ENCODE measurements at places on chromosomes 16 and 17. TPM values are rescaled to one million over a fixed set of nuclear protein-coding genes. Genes with fewer than 3 reads are reported as not detected.

Gene B4GALNT2
- 0.06 TPM for total RNA-seq

DNA sequence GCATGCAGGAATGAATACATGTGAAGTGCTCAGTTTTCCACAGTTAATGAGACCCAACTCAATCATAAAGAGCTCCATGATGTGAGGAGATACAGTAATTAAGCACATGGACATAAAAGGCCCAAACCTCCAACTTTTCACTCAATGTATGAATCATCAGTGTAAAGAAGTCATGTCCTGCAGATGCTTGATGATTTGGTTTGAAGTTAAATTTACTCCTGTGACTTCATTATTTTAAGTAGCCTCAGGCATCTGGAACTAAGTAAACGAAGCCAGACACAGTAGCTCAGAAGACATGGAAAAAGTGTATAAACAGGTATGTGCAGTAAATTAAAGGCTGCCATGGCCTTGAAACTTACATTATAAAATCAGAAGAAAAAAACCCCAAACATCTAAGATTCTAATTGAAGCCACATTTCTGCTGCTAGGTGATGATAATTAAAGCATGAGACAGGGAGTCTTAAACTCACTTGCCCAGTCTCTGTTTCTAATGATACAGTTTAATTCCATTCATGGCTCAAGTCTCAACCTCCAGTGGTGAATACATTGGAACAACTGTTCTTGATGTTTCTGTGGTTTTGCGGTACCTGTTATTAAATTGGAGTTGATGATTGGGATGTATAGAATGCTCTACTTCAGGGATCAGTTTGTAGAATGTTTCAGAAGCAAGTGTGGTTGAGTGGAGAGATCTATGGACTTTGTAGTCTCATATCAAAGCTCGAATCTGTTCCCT, 28.9 kb upstream of the CCL2 start:
- no peak for DNase-seq

- DNase-seq: no peak
Measured at GRCh38 chr17:7110617-7111306, 3.9 kb downstream of the ASGR2 start.

- no peak for DNase-seq
Measured at GRCh38 chr16:67953641-67954375, 9.9 kb upstream of the LCAT start.

- DNase-seq: peak; percentile 98
Measured at GRCh38 chr16:57341441-57342303, 16.9 kb upstream of the CCL22 start.

- DNase-seq: no peak
Measured at GRCh38 chr17:71455219-71455618, 665.6 kb upstream of the SOX9 start.

- DNase-seq: no peak
Measured at GRCh38 chr17:49738456-49739163, 25.3 kb downstream of the FAM117A start.

DNA sequence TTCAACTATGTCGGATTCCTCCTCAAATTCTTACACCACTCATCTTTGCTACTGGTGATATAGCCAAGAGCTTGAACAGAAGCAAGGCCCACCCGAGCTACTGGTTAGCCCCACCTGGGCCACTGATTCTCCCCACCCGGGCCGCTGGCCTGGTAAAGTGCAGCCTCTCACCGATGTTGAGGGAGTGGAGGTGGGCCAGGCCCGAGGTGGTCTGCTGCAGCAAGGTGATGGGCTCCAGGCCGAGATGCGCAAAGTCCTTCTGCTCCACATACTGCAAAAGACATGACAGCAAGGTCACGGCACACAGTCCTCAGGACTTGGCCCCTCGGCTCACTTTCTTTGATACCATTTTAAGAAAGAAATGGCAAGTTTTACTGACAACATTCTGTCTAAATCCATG, 32.7 kb upstream of the ICAM2 start:
- DNase-seq: no peak

DNA sequence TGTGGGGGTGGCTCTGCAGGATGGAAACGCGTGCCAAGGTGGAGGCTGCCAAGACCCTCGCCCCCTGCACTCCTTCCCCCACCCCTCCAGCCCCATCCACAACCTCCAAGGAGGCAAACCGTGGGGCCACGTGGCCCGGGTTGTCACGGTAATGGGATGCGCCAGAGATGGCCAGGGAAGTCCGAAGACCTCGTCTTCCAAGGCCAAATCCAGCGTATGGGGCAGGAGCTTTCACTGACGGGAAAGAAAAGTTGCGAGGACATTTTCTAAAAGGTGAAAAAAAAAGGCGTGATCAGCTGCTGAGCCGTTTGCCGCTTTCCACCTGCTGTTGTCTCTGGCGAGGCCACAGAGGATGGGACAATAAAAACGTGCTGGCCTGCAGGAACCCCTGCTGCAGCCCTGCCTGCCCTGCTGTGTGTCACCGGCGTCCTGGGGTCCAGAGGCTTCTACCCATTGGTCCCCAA, 28.3 kb upstream of the GSE1 start:
- no peak for DNase-seq

- DNase-seq: no peak
Measured at GRCh38 chr16:11196286-11196828, 59.6 kb downstream of the SOCS1 start.

GRCh38 chr16:47777220-47777619, 316.1 kb downstream of the PHKB start:
- peak; percentile 38 for DNase-seq
